ENCODE measurements at places on chromosomes 2 and 18. TPM values are rescaled to one million over a fixed set of nuclear protein-coding genes. Genes with fewer than 3 reads are reported as not detected.

The FOSL2 gene
- 57.4 TPM for total RNA-seq

GRCh38 chr2:95031726-95032116, 6.2 kb downstream of the MAL start:
- no peak for DNase-seq

GRCh38 chr2:59233448-59233847, 992.3 kb upstream of the FANCL start:
- no peak for DNase-seq

The MROH2A gene
- not detected for total RNA-seq

DNA sequence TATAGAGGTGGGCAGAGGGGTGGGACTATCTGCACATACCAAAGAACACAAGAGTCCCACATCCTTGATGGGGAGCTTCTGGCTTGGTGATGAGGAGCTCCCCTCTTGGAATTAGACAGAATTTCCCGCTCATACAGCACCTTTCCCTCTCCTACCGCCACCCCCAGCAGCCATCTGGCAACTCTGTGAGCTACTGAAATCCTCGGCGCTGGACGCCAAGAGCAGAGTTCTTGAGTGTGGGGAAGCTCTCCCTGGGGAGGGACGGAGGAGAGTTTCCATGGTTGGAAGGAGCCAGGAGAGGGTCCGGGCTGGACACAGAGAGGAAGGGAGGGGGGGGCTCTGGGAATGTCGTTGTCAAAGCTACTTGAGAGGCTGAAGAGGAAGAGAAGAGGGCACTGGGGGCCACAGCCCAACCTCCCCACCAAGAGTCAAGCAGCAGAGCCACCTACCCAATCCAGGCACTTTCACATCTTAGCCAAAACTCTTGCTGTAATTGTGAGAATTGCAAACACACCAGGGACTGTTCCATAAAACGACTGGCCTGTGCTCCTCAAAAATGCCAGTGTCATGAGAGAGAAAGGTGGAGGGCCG, 89.4 kb upstream of the MCFD2 start:
- no peak for DNase-seq

DNA sequence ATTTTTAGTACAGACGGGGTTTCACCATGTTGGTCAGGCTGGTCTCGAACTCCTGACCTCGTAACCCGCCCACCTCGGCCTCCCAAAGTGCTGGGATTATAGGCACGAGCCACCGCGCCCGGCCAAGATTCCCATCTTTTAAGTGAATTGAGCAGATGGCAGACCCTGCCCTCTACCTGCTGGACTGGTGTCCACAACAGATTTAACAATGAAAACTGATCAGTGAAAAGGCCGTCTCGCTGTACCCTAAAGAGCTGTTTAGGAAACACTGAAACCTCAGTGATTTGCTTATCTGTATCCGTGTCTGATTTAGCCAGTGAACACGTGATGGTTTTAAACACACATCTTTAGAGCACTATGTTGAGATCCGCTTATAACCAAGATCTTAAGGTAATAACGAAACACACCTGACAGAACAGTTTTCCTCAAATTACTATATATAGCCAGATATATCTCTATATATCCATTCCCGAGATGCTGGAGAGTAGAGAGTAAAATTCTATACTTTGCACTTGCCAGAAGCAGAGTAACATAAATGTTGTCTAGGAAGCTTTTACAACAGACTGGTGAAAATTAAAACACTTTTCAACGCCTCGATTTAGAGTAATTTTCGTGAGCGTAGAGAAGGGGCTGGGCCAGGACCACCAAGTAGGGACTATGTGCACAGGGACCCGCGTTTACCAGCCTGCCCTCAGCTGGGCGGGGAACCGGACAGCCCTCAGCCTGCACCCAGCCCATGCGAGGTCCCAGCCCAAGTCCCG, 594 bp downstream of the FAM161A start:
- peak; percentile 68 for DNase-seq

- no peak for DNase-seq
Observed at GRCh38 chr2:160534996-160535395, 41.4 kb upstream of the RBMS1 start.

- DNase-seq, result no peak
Observed at GRCh38 chr2:181576431-181576830, 80.5 kb downstream of the CERKL start.

GRCh38 chr2:213145715-213146242, 5.6 kb downstream of the IKZF2 start:
- DNase-seq, result no peak

The CFAP53 gene
- total RNA-seq, result 0.59 TPM

GRCh38 chr2:238228700-238229099, 11.1 kb downstream of the HES6 start:
- no peak for DNase-seq

The ACADL gene
- 54.0 TPM for total RNA-seq

DNA sequence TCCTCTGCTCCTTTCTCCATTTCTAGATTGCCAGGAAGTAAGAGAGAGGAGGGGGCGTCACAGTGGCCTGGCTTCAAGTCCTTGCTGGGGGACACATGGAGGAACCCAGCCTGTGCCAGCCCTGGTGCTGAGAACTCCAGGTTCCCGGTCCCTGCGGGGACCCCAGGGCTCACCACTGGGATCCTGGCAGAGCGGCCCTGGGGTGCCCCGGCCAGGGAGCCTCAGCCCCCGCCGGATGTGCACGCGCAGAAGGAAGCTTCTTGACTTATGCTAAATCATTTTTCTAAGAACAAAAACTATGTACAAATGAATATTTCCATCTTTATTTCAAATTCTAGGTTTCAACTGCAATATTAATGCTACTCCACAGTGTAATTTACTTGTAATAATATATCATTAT, 82.6 kb upstream of the SP3 start:
- no peak for DNase-seq

DNA sequence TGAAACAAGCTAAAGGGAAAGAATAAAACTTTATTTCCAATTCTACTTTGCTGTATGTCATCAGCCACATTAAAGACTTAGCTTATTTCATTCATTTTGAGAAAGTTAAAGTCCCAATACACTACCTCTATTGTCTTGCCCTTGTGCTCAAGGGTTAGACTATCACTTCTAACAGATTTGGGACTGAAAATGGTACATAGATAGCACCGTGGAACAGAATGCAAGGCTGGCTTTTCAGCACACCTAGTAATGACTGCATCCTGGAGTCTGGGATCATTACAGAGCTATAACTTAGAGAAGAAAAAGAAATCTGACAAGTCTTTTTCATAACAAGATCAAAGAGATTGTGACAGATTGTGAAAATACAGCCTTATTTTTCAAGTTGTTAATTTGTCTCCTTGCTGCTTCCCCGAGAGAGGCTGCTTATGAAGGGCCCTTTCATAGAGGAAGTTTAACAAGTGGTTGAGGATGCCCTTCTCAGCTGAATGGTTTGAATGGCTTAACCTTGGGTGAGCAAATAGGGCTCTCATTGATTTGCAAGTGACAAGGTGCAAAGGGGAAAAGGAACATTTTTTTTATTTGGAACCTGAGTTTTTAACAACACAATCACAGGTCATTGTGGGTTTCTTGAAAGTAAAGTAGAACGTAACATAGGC, 371.8 kb downstream of the EPHA4 start:
- DNase-seq, result no peak

The ACKR3 gene
- total RNA-seq, result 19.2 TPM

The NLRC4 gene
- total RNA-seq, result 1.1 TPM

The ALPP gene
- not detected for total RNA-seq

The LCT gene
- total RNA-seq, result 0.57 TPM

DNA sequence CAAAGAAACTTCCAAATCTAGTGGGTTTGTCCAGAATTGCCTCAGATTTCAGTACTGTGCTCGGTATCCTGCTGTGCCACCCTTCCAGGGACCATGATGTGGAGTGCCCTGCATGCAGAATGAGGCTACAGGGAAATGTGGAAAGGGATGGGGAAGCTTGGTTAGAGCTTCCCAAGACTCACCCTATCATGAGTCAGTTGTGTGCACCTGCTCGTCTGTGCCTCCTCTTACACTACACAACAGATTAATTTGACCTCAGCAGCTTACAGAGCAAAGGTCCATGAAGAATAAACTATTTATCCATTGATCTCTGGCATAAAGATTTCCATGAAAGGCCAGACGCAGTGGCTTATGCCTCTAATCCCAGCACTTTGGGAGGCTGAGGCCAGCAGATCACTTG, 21.3 kb upstream of the NCK2 start:
- no peak for DNase-seq

The PROM2 gene
- total RNA-seq, result 43.4 TPM

- no peak for DNase-seq
Observed at GRCh38 chr2:86249579-86250391, 50.5 kb downstream of the MRPL35 start.

- DNase-seq, result peak; percentile 79
Observed at GRCh38 chr2:8676191-8676920, 5.5 kb upstream of the ID2 start.

DNA sequence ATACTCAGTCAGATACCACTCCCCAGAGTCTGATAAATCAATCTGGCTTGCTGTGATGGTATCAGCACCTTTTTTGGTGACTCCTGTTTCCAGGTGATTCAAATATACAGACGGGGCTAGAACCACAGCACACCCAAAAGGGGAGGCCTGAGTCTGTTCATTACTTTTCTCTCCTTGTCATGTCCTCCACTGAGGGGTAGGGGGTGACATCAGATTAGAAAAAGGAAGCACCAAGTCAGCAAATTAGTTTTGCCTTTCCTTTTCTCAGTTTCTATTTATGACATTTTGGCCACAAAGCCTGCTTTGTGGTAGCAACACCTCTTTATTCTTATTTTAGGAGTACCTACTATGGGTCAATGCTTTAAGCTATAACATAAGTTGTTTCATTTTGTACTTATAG, 127.4 kb downstream of the CCDC102B start:
- DNase-seq, result no peak

DNA sequence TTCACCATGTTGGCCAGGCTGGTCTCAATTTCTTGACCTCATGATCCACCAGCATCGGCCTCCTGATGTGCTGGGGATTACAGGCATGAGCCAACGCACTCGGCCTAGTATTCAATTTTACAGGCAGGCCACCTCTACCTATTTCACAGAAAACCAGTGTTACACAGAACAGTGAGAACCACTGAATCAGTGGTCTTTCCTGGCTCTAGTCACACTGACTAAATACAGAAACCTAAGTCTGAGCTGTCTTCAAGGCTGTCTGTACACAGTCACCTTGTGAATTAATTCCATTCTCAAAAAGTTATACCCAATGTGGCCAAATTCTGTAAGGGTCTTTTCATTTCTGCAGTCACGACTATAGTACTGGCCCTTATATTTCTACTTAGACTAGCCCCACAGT, 3.5 kb downstream of the RNF149 start:
- DNase-seq, result no peak

The STARD6 gene
- total RNA-seq, result not detected

DNA sequence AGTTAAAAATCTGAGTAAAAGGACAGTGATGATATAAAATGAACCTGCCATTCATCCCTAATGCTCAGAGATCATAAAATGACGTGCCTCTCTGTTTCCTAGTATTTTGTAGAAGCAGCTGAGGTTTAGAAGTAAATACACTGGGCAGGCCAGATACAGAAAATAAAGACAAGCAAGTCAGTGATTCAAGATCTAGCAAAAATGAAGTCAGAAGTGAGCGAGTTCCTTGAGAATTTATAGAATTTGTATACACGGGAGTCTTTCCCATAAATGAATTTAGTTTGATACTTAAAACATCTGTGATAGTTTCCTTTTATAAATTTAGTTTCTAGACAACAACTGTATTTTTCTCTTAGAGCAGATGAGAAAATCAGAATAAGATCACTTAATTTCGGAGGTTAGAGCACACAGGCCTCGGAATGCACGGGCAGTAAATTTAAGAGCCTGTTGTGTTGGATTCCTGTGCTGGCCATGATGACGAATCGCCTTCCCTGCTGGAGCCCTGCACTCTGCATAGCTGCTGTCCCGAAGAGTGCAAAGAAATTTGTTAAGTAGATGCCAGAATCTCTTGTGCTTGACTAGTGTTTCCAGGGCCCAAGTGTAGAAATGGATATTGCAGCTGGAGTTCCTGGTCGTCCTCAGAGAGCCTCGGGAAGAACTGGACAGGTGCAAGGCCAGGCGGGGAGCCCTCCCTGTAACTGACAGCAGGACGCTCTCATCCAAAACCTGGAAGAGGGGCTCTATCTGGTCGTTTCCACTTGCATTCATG, 83.7 kb upstream of the RBM44 start:
- peak; percentile 55 for DNase-seq

- DNase-seq, result no peak
Observed at GRCh38 chr2:215958257-215958656, 55.1 kb downstream of the MREG start.

The RIT2 gene
- total RNA-seq, result not detected

The POTEC gene
- 6.5 TPM for total RNA-seq

The PRKAG3 gene
- total RNA-seq, result not detected

- no peak for DNase-seq
Observed at GRCh38 chr2:152433289-152433688, 98.3 kb downstream of the FMNL2 start.

- DNase-seq, result no peak
Observed at GRCh38 chr2:30412047-30412683, 34.9 kb upstream of the LCLAT1 start.

GRCh38 chr2:189285349-189285748, 105.8 kb upstream of the COL5A2 start:
- DNase-seq, result no peak

The GRP gene
- total RNA-seq, result 1.4 TPM

DNA sequence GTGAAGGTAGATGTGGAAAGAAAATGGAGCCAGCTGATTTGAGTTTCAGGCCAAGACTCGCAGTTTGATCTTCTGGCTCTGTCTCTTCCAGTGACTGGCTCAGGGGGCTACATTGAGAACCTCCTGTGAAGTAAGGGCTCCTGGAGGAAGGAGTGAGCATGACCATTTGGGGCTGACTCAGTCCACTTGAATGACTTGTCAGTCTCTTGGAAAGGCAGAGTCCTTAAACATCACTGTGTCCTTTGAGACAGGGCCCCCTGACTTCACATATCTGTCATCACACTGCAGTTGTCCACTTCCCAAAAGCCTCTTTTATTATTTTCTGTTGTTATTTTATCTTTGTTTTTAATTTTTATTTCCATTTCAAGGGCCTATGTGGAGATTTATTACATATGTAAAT, 204.6 kb upstream of the APCDD1 start:
- DNase-seq, result no peak
